ENCODE measurements at places on chromosomes 6 and 20.

DNA sequence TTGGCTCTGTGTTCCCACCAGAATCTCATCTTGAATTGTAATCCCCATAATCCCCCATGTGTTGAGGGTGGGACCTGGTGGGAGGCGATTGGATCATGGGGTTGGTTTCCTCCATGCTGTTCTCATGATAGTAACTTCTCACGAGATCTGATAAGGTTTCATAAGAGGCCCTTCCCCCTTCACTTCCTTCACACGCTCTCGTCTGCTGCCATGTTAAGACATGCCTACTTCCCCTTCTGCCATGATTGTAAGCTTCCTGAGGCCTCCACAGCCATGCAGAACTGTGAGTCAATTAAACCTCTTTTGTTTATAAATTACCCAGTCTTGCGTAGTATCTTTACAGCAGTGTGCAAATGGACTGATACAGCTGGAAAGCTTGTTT, 90.0 kb downstream of the ELOVL5 start:
- no peak for DNase-seq

- DNase-seq = no peak
These were observed 138.6 kb upstream of the AFDN start for GRCh38 chr6:167688123-167688522.

- no peak for DNase-seq
These were observed 20.7 kb upstream of the AMD1 start for GRCh38 chr6:110853754-110854477.

DNA sequence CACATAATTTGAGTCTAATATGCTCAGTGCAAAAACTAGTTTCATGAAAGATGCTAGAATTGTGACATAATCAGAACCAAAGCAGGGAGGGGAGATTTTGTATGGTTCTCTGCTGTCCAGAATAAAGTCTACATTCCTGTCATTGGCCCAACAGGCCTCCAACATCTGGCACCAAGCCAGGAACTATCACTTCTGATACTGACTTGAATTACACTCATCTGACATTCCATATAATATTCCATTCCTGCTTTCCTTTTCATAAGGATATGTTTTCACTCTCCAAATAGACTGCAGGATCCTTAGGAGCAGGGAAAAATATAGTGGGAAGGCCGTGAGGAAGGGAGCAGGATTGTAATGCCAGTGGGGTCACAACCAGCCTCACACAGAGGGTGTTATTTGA, 84.6 kb upstream of the BTN3A2 start:
- no peak for DNase-seq

DNA sequence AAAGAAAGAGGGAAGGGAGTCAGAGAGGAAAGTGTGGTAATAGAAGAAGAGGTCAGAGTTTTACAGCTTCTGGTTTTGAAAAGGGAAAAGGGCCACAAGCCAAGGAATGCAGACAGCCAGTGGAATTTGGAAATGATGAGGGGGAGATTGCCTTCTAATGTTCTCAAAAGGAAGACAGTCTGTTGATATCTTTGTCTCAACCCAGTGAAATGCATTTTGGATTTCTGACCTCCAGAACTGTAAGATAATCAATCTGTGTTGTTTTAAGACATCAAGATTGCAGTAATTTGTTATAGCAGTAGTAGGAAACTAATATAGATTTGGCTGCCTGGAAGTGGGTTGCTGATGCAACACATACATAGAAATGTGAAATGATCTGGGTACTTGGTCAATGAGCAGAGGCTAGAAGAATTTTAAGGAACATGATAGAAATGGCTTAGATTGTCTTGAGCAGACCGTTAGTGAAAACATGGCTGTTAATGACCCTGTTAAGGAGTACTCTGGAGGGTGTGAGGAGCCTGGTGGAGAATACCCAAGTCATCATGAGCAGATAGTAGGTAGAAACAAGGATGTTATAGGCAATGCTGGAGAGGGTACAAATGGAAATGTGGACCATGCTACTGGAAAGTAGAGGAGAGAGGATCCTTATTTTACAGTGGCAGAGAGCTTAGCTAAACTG, 255.8 kb upstream of the RAB32 start:
- peak; percentile 40 for DNase-seq

DNA sequence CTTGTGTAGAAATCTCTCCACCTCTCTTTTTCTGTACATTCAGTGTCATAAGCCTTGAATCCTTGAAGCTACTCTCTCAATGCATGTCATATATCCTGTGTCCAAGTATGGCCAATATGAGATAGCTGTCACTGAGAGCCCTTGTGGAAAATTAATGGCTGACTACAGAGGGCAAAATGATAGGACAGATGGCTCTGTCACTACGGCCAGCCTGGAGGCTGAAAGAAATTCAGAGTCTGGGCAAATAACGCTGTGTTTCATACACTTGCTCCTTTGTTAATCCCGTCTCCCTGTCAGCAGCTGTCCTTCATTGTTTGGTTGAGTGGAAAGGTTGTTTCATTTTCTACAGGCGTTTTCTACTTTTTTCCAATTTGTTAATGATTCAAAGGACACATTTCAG, 70.4 kb upstream of the VGLL2 start:
- DNase-seq = no peak

DNA sequence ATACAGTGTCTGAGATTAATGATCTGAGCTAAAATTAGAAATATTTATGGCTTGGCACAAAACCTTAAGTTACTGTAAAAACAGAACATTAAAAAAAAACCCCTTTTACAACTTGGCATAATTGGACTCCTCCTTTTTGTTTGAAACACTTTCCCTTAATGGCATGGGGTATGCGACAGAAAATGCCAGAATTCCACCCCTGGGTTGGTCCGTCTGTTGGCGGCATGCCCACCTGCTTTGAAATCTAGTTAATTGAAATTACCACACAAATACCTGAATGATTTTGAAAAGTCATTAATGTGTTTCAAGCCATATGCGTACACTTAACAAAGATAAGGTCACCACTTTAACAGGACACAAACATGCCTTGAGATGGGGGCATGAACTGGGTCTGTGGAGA, 175.1 kb upstream of the FOXQ1 start:
- DNase-seq = no peak

DNA sequence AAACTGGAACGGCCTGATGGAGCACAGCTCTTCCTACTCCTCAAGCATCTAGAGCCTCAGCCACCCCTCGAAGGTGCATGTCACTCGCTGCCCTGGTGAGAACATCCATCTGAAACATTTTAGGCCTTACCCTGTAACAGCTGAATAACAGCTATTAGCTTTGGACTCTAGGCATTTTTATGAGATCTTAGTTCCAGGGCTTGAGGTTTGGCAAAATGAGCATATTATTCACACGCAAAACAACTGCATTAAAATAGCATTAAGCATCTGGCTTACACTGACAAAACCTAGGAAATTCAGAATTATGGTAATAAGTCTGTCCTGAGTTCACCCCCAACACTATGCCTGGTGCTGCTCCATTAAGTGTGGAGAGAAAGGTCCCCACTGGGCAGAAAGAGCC, 56.1 kb downstream of the ADAT2 start:
- DNase-seq = no peak

- no peak for DNase-seq
These were observed 18.5 kb upstream of the FOXC1 start for GRCh38 chr6:1591243-1591642.

- DNase-seq = peak; percentile 52
These were observed 18.3 kb upstream of the GPRC6A start for GRCh38 chr6:116847227-116847626.

DNA sequence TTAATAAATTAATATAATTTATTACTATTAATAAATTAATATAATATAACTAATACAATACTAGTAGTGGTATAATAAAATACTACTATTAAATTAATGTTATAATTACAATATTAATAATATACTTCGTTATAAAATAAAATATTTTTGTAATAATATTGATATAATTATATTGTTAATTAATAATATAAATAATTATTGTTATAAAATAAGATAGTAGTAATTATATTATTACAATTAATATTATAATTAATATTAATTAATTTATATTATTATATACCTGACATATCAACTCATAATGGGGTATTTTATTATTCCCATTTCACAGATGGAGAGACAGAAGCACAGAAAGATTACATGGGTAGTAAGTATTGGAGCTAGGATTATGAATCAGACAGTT, 8.9 kb downstream of the BEND6 start:
- no peak for DNase-seq

GRCh38 chr20:55579802-55580201, 425.5 kb downstream of the CBLN4 start:
- DNase-seq = no peak

GRCh38 chr6:26163427-26164119, 76.3 kb downstream of the HFE start:
- no peak for DNase-seq

- DNase-seq = peak; percentile 95
These were observed 247.5 kb upstream of the SUPT3H start for GRCh38 chr6:45625191-45625664.

GRCh38 chr6:89339565-89339964, 13.0 kb downstream of the UBE2J1 start:
- DNase-seq = peak; percentile 29

DNA sequence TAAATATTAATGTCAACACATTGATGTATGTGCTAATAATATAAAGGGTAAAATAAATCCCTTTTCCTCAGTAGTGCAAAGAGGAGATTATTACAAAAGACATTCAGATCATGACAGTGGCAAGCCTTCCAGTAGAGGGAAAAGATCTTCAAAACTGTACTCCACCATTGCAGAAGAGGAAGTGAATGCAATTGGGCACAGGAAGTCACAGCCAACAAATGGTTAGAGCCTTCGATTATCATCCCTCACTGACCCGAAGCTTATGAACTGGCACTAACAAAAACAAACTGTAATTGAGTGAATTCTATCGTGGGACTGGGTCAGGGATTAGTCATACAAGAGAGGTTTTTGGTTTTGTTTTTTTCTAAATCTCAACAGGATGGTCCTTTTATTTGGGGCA, 39.3 kb upstream of the SCGN start:
- DNase-seq = no peak

GRCh38 chr6:63573076-63573898, 1.0 kb downstream of the LOC128125822 start:
- peak; percentile 61 for DNase-seq

GRCh38 chr20:19112828-19113227, 99.6 kb upstream of the SLC24A3 start:
- DNase-seq = no peak

DNA sequence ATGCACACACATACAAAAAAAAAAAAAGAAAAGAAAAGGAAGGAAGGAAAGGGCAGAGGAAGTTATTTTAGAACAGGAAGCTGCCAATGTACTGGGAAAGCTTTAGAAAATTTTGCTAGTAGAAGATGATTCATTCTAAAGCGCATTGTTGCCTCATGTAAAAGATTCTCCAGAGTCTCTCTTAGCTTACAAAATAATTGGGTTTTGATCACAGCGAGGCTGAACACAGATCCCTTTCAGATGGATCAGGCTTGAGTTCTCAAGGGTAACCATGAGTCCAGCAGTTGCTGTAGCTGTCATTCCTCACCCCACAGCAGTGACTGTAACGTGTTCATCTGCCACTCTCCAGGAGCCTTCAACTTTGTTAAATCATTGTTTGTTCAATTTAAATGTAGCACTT, 81.9 kb downstream of the PHACTR2 start:
- peak; percentile 57 for DNase-seq

GRCh38 chr6:43828711-43829110, 58.7 kb downstream of the VEGFA start:
- DNase-seq = no peak

DNA sequence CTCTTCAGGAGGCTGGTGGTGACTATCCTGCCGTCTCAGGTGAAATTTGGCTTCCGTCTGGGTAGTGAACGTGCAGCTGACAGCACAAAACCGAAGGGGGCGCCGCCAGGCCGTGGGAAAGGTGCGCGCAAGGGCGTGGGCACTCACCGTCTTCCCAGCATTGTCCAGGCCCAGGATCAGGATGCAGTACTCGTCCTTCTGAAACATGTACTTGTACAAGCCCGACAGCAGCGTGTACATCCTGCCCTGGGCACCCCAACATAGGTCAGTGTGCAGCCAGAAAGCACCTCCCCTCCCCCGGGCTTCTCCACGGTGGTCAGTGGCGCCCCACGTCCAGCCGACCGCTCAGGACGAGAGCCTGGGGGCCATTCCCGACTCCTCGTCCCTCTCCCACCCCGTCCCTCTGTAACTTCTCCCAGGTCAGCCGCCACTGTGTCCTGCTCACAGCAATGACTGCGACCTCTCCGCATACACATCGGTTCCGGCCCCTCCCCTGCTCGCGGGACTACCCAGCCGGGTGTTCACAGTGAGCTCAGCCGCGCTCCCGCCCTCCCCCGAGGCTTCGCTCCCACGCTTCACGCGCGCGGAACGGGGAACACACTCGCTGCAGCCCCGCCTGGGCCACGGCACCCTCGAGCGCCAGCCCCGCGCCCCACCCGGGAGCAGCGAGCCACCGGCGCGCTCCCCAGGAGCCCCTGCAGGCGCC, 771 bp downstream of the ARFRP1 start:
- peak; percentile 46 for DNase-seq

- DNase-seq = no peak
These were observed 19.8 kb downstream of the DSE start for GRCh38 chr6:116390581-116390980.

DNA sequence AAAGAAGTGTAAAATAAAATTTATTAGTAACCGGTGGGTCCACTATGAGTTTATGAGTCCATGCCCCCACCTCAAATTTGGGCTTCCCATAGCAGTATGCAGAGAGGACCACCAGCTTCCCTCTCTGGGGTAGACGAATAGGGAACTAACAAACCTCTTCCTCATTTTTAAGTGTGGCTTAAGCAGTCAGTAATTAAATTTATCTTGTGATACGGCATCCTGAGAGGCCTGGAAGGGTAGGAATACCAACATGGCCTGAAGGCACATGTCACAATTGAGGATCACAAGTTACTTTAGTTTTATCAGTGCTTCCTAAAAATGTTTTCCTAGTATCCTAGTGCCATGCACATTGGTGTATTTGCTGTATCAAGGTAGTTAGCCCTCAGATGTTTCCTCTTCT, 239.9 kb downstream of the HIVEP2 start:
- DNase-seq = no peak

DNA sequence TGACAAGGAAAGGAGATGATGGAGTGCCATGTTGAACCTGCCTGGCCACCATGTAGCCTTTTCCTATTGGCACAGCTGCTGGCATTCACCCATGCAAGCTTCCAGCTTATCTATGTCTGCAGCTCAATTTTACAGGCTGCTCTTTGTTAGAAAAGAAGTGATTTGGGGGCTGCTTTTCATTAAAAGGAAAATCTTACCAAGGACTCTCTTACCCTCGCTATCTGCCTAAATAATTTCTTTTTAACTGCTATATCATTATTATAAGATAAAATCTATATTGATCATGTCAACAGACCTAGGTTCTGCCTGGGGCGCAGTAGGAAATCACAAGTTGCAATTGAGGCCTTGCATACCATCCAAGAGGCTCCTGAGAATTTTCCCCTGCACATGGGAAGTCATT, 167.2 kb downstream of the SYNDIG1 start:
- DNase-seq = no peak

DNA sequence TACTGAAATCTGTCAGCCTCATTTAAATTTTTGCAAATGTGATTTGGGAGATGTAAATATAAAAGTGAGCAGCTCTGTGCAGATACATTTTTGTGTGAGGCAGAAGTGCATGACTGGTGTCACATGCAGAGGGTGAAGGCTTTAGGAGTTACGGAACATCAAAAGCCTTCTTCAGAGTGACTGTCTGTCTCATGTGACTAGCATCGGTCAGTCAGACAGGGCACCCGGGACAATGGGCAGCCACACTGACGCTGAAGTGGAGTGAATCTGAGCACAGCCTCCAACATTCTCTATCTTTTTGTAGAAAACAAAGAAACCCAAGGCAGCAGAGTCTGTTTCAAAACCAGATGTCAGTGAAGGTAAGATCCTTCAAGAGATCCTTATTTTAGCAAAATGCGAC, 7.9 kb upstream of the FAM209A start:
- no peak for DNase-seq

All from fibroblast of mammary gland (primary cell).